NT2/D1 (cell line): ENCODE measurements at places on chromosomes 1 and 21.

- DNase-seq: no peak
Measured at GRCh38 chr21:27077501-27077900, 110.6 kb upstream of the ADAMTS5 start.

DNA sequence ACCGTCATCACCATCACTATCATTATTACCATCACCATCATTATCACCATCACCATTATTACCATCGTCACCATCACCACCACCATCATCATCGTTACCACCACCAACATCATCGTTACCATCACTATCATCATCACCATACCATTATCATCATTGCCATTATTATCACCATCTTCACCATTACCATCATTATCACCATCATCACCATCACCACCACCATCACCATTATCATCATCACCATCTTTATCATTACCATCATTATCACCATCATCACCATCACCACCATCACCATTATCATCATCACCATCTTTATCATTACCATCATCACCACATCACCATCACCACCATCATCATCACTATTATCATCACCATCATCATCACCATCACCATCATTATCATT is 112.9 kb downstream of the AJAP1 start:
- no peak for DNase-seq

GRCh38 chr1:50976890-50977574 is 7.0 kb downstream of the CDKN2C start:
- no peak for DNase-seq

DNA sequence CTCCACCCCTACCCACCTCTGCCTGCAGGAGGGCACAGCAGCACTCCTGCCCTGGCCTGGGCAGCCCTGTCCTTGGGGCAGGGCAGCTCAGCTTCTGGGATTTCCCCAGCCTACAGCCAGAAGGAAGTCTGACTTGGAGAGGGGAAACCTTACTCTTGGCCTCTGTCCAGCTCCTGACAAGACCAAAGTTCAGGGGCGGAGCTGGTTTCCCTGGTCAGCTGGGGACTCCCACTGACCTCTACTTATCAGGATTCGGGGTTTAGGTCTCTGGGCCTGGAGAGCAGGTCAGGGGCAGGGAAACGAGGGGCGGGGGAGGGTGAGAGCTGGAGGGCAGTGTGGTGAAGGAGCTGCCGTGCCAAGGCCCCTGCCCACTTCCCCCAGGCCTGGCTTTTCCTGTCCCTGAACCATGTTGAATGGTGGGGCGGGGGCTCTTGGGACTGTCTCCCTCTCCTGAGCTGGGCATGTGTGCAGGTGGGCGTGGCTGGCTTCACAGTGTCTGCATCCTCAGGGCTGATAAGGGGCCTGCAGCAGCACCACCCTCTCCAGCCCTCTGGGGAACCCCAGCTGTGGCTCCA is 16.8 kb upstream of the ETV3 start:
- no peak for DNase-seq

DNA sequence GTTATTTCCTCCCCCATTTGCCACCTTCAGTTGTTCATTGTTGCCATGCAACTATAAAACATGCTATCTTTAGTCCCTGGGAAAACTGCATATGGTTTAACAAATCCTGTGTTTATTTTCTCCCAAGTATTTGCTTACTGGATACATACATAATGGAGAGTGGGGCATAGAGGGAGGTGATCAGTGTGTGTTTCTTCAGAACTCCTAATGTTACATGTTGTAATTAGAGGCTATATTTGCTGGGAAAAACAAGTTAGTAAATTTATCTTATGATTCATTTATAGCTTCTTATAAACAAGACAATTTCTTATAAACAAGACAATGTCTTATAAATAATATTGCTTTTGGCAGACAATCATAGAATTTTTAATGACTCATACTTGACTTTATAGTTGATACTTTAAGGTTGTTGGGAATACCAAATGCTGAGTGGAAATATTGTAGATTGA is 7.3 kb upstream of the GIPC2 start:
- no peak for DNase-seq

- no peak for DNase-seq
Measured at GRCh38 chr1:222956601-222957000, 141.8 kb downstream of the DISP1 start.

- no peak for DNase-seq
Measured at GRCh38 chr1:232046451-232047306, 420.1 kb downstream of the DISC1 start.

DNA sequence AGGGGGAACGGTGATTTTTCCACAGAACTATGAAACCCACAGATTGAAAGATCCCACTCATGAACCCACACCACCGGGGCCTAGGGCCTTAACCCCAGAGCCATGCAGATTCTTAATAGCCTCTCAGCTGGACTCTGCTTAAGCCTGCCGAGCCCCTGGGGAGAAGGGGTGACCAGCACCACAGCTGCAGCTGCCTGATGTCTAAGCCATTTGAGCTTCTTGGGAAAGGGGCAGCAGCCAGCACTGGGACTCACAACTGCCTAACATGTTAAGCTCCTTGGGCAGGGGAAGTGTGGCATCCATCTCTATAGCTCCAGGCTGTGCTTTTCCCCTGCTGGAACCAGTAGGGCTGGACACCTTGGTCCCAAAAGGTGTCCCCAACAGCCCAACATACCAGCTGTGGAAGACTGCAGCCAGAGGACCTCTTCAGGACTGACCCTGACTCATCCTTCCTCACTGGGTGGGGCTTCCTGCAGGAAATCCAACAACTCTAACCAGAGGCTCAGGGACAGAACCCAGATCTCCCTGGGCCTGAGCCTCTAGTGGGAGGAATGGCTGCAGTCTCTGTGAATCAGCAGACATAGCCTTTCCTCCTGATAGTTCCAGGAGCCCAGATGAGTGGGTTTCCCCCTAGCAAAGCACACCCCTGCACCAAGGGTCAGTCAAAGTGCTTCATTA is 34.6 kb upstream of the FMO3 start:
- no peak for DNase-seq

DNA sequence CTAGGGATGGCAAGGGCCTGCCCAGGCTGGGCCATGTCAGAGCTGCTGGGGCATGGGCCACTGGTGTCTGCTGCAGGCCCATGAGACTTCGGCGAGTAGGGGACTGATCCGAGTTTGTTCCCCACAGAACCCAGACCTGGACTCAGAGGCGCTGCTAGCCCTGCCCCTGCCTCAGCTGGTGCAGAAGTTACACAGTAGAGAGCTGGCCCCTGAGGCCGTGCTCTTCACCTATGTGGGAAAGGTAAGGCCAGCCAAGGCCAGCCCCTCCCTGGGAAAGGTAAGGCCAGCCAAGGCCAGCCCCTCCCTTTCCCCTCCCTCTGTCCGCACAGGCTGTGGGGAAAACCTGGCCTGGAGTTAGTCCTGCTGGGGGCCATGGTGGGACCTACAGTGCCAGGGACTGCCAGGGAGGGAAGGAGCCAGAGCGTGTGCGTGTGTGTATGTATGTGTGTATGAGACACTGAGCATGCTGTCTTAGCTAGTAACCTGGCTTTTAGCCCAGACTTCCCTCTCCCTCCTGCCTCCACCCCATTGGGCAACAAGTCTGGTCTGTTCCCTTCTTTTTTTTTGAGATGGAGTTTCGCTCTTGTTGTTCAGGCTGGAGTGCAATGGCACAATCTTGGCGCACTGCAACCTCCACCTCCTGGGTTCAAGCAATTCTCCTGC is 8.0 kb downstream of the FAAH start:
- DNase-seq: no peak

DNA sequence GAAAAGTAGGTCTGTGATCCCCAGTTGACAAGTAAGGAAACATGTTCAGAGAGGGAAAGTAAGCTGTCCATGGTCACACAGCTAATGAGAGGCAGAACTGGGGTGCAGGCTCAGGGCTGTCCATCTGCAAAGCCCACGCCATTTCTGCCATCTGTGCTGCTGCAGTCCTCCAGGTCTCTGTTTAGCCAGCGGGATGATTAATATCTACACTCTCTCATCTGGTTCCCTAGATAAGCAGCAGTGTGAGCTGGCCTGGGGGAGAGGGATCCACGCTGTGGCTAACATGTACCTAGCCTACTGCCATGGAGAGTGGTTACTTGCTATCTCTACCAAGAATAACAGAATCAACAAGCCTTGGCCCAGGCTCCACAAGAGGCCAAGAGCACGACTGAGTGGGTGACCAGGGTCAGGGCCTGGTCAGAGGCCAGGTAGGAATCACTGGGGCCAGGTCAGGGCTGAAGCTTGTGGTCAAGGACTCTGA is 75.2 kb downstream of the TRABD2B start:
- DNase-seq: no peak

DNA sequence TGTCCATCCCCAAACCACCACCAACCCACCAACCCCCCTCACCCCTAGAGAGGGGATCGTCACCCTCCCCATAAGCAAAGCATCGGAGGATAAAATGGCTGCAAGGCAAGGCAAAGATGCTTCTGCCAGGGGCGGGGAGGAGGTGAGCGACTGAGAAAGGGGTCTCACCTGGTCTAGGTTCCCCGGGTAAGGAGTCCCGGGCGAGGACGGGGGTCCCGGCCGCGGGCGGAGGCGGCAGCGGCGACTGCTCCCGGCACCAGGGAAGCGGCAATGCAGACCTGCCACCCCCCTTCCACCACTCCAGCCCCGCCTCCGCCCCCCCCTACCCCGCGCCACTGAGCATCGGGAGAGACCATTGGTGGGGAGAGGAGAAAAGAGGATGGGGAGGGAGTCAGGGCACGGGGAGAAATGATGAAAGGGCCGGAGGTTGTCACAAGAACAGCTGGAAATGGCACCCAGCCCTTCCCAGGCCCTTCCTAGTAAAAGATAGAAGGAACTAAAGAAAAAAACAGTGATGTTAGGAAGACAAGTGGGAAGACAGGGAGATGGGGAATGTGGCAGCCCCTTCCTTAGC is at the start of gene SV2A:
SV2A (minus strand) TSS at position 274 of the 574 bp plus-strand sequence. CDS start 4,004 bp downstream, outside the sequence.
- DNase-seq: peak; percentile 56

DNA sequence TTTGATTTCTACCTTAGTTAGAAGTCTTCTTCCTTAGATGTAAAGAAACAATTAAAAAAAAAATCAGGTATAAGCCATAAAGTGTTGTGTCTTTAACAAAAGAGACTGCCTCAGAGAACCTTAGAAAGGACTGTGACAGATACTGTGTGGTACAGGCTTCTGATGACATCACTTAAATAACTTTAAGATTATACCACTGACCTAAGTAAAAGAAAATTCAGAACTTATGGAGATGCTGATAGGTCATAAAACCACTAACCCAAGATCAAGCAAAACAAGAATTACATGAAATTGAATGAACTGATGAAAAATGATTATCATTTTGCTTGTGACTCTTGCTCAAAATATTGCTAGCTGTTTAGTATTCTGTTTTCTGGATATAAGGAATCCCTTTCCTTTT is 220.8 kb downstream of the NRIP1 start:
- DNase-seq: no peak

GRCh38 chr21:46189213-46189958 is 5.1 kb upstream of the SPATC1L start:
- no peak for DNase-seq

- DNase-seq: no peak
Measured at GRCh38 chr1:211695135-211695816, 19.9 kb upstream of the NEK2 start.

- DNase-seq: no peak
Measured at GRCh38 chr1:110634455-110635311, 28.5 kb upstream of the KCNA2 start.

GRCh38 chr1:44265656-44266358 is 52.5 kb downstream of the DMAP1 start:
- DNase-seq: no peak

- no peak for DNase-seq
Measured at GRCh38 chr1:32201011-32201855, 838 bp downstream of the CCDC28B start.

DNA sequence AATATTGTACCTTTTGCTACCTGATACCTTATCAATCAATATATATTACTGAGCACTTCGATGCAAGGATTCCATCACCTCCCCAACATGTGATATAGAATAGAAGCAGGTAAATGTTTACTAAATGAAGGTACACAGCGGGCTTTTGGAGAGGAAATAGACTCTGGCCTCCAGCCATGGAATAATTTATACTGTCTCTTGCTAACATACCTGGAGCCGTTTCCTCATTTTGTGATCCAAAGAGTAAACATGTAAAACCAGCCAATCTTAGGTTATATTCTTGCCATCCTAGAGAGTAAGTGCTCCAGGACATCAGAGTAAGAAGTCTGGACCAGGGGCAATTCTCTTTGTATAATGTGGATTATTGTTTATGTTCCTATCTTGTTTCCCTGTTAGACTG is 39.4 kb downstream of the NDUFS5 start:
- DNase-seq: no peak

GRCh38 chr1:199804526-199804925 is 223.0 kb upstream of the NR5A2 start:
- DNase-seq: no peak

GRCh38 chr1:33127001-33127823 is 46.3 kb downstream of the AZIN2 start:
- peak; percentile 100 for DNase-seq

DNA sequence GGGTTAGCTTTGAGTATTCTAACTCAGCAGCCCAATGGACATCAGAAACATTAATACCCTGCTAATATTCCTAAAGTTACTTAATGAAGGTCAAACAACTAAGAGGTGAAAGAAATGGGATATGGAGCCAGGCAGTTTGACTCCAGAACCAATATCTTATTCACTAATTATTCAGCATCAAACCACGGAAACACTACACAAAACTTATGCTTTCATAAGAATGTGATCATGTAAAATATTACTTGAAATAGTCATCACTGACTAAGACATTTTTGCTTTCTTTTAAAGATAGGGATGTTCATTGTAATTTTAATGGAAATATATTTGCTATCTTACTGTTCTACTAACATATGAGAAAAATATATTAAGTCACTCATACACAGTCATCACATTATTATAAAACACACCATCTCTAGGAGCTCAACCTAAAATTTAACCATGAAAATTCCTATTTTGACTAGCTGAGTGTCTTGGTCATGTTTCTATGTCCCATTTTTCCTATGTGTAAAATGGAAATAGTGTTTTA is 240.9 kb downstream of the KCTD3 start:
- no peak for DNase-seq

DNA sequence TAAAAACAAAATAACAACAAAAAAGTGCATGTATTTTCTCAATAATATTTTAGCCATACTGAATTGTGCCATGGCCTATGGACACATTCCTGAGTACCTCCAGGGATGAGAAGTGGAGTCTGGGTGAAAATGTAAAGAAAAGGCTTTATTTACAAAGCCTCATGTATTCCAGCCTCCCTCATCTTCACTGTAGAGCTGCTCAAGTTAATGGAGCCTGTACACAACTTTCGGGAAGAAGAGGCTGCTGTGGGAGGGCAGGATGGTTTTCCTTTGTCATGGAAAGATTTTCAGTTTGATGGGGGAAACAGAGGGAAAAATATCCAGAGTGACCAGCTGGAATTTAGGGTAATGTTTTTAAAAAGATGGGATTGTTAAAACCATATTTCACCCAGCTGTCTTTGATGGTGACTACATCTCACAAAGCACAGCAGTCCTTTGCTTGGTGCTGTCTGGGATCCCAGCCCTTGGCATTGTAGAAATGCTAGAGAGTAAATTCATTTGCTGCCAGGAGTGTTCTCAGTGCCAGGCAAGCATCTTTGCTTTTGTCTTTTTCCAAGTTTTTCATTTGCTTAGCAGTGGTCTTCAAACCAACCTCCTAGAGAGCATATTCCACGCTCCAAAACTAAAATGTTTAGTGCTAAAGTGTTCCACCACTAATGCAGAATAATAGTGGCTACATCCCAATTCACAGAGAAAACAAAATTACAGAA is 54.9 kb downstream of the DPT start:
- no peak for DNase-seq

GRCh38 chr1:221867003-221867402 is 125.1 kb upstream of the DUSP10 start:
- no peak for DNase-seq
